ENCODE measurements at places on chromosomes 12 and 14.

DNA sequence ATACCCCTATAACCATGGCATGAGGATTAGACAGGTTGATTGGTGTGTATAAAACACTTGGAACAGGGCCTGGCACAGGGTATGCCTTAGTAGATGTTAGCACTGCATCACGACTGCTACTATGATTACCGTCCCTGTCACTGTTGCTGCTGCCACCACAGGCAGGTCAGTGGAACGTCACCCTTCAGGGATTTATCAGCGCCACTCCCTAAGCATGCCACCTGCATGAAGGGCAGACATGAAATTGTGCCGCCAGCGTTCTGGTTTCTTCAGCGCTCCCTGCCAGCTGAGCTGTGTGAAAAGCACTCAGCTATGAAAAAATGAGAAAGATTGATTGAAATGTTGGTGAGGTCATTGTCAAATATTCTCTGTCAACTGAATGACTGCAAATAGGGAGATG, 477.0 kb downstream of the DPF3 start:
- peak; percentile 83 for DNase-seq

DNA sequence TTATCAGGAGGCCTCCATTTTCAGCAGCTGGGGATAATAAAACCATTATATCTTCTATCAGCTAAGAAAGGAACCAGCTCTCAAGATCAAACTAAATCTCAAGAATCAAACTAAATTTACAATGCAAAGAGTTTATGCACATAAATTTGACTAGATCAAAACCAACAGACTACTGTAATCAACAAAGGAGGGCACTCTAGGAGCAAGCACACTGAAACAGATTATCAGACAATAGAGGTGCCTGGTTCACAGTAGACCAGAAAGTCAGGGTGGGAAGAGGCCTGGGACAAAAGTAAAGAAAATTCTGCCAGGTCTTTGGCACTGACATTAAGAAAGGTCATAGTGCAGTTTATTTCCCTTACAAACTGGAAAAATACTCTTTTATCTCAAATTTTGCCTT, 61.0 kb downstream of the HECTD4 start:
- no peak for DNase-seq

GRCh38 chr14:70140614-70141013, 48.1 kb downstream of the SLC8A3 start:
- no peak for DNase-seq

- no peak for DNase-seq
Measured at GRCh38 chr12:4987076-4988046, 56.3 kb upstream of the KCNA5 start.

- no peak for DNase-seq
Measured at GRCh38 chr12:98194591-98194990, 320.8 kb upstream of the TMPO start.

GRCh38 chr12:127401536-127401935, 865.4 kb upstream of the TMEM132C start:
- DNase-seq: no peak

GRCh38 chr12:79560225-79560889, 130.4 kb downstream of the PAWR start:
- no peak for DNase-seq

GRCh38 chr12:115871714-115872113, 405.8 kb downstream of the MED13L start:
- DNase-seq: peak; percentile 33

DNA sequence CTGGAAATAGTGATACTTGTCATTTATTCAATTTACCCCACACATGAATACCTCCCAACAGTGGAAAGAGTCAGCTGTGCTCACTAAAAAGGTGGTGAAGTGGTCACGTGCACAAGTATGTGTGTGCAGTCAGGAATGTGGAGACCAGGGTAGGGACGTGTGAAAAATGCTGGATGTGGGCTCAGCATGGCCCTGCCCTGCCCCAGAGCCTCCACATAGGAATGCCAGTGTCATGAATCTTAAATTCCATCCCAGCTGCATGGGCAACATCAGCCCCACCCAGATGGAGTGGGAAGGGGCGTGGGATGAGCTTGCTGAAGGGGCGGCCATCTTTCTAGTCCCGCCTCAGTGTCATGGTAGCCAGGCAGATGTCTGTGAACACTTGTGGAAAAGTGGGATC, 87.7 kb downstream of the C12orf75 start:
- DNase-seq: no peak
